Tibial nerve (tissue), 4 donors: ENCODE measurements at places on chromosomes 5 and 9. TPM values are rescaled to one million over a fixed set of nuclear protein-coding genes. Genes with fewer than 3 reads are reported as not detected.

The OR13J1 gene
- total RNA-seq = not detected

DNA sequence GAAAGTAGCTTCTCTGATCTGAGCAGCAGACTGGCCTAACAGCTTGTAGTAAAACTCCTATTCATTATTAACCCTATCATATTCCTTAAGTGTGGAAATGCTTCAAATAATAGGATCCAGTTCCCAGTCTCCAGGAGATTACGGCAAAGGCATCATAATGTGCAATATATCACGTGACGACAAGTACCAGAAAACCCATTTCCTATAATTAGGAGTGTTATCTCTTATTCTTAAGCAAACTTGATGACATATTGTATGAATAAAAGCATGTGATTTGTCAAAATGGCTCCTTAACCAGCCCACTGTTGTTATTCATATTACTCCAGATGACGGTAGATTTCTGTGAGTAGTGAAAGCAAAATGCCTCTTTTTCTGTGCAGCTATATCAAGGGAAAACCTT lies 2.9 kb downstream of the SV2C start:
- DNase-seq = no peak

DNA sequence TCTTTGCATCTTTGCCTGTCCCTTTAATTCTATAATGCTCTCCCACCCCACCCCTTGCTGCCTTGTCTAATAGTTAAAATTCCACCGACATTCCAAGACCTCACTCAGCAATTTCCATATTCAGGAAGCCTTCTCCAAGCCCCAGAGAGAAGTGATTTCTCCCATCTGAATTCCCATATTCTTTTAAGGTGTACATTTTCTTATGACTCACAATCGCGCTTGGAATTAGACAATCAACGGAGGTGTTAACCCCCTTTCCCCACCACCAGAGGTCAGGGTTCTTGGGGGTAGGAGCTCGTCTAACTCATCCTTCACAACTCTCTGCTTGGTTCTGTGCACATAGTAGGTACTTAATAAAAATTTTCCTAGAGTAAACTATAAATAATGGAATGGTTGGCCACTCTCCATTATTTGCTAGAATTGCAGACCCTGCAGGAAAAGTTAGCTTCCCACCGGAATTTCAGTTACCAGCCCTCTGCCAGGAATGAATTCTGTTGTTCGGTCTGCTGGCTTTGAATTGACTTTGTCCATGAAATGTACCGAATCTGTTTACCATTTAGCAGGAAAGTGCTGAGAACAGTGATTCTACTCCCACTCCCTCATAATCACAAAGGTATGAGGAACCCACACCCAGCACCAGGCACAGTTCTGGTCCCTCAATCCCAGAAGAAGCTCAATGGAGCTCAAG lies 5.0 kb downstream of the KCNIP1 start:
- DNase-seq = no peak

DNA sequence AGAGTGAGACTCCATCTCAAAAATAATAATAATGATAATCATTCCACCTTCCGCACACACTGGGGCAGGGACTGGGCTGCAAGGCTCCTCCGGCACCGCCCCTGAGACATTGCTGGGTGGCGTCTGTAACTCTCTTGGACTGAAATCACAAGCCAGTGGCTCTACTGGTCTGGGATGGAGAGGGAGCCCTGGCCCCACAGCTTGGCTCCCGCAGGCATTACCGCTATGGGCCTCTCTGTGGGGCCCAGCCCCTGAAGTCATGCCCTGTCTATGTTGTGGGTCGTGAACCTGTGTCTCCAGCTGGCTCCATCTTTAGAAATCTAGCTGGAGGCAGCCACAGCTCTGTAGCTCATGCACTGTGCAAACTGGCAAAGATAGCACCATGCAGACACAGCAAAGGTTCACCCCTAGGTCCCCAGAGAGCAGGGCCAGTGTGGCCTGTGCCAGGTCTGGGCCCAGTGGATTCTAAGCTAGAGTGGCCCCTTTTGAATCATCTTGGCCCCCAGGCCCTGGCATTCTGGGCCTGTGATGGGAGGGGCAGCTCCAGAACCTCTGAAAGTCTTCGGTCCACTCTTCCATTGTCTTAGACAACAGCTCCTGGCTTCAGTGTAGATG lies 36.1 kb upstream of the COL5A1 start:
- DNase-seq = peak; percentile 3

DNA sequence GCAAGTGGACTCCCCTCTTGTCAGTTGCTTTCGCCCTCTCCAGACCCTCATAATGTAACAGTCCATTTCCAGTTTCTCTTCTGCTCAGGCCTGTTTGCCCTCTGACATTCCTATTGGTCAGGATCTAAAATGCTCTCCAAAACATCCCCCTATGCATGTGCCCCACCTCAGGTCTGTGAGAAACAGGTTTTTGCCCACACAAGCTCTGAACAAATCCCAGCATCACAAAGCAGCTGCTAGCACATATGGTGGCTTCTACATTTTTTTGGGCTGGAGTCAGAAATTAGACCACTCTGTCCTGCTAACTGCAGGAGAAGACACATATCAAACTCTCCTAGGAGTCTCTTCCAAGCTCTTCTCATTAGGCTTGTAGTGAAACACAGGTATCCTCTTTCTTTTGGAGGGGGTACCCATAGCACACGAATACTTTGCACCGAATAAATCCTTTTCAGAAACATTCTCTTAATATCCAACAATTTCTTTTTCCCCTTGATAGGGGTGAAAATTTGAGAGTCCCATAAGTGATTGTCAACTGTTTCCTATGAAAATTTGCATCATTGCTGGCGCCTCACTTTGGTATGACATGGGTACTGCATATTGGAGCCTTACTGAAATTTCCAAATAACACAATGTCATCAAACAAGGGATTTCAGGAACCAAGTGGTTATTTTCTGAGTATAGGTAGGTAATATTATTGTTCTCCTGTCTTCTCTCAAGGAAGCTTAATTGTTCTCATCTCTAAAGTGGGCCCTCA lies 19.3 kb upstream of the HSPA9 start:
- no peak for DNase-seq

DNA sequence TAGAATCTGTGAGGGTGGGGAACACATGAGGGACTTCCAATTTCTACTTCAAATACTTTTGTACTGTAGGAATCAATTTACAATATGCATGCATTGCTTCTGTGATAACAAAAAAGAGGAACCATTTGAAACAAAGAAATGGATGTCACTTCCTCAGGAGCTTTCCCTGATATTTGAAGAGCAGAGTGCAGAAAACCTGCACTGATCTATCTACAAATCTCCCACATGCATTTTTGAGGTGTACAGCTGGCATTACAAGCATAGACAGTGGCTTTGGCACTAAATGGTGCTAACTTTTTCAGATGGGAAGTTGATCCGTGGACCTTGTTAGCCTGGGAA lies 27.7 kb downstream of the YIPF5 start:
- DNase-seq = no peak

GRCh38 chr5:154753792-154754191 lies 1.4 kb upstream of the LARP1 start:
- peak; percentile 48 for DNase-seq

DNA sequence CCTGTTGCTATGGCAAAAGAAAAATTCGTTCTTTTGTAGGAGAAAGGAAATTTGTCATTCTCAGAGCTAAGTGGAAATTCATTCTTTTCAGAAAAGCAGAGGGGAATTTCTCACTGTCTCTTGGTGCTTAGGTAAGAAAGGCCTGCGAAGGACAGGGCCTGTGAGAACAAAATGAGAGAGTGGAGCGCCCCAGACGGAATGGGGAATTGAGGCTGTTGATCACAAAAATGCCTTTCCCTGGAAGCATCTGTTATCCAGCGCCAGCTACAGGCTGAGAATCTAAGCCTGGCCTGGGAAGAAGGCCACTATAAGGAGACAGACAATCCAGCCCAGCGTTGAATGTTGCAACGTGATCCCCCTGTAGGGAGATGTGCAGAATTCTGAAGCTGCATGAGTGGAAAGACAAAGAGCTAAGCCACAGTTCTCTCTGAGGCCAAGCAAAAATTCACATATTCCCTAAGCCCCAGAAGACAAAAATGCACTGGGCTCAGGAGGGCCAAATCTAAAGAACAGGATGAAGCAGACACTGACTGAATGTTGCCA lies 44.8 kb upstream of the CLK4 start:
- DNase-seq = no peak

GRCh38 chr9:93585695-93586094 lies 9.3 kb downstream of the PHF2 start:
- DNase-seq = no peak
